ENCODE measurements at places on chromosomes 16 and 17.
A peak's percentile ranks its signal among the peaks of the same experiment; 100 is the strongest.

- no peak for DNase-seq
These were observed 1.8 kb upstream of the C16orf95 start for GRCh38 chr16:87319011-87319410.

DNA sequence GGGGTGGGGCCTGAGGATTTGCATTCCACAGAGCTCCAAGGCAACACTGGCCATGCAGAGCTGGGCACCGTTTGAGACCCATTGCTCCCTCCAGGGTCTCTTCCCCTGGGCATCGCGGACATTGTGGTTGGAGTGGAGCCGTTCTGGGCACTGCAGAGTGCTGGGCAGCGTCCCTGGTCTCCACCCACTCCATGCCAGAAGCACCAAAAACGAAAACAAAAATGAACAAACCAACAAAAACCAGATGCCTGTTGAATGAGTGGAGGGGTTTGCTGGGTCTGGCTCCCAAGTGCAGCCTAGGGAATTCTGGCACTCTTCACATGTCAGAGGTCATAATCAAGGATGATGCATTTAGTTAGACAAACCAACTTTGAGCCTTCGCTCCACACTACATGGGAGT, 17.9 kb downstream of the WNT9B start:
- DNase-seq, result no peak

DNA sequence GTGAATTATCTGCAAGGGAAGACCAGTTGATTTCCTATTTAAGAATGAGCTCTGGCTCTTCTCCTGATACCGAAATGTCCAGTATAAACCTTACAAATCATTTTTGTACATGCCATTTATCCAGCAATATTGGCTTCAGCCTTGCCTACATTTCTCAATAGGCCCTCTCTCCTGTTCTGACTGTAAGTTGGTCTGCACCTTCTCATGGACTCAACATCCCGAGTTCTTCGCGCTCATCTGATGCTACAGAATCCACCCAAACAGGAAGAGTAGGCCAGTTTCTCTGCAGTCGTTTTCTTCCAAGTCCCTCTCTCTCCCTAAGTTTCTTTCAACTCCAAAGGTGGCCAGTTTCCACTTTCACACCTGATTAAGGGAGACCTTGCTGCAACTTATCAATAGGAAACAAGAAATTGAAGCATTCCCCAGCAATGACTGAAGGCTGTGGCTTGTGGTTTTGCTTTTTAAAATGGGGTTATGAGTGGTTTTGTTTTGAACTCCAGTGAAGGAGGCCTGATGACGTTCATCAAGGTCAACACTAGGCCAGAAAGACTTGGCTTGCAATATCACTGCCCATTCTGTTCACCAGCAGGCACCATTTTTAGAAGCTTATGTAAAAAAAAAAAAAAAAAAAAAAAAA, 383.0 kb downstream of the MAF start:
- peak; percentile 54 for DNase-seq

DNA sequence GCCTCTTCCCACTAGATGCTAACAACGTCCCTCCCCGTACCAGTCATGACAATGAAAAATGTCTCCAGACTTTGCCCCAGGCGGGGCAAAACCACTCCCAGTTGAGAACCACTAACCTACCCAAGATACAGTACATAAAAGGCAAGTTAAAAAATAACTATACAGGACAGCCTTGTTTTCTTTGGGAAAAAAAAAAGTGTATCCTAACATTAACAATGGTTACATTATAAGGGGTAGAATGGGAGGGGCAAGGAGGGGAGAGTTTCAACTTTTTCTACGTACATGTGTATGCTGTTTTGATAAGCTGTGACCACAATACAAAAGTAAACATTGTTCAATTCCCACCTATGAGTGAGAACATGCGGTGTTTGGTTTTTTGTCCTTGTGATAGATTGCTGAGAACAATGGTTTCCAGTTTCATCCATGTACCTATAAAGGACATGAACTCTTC, 94.9 kb downstream of the TOX3 start:
- DNase-seq, result no peak

- DNase-seq, result peak; percentile 76
These were observed 129.7 kb upstream of the CHMP6 start for GRCh38 chr17:80861892-80862291.

DNA sequence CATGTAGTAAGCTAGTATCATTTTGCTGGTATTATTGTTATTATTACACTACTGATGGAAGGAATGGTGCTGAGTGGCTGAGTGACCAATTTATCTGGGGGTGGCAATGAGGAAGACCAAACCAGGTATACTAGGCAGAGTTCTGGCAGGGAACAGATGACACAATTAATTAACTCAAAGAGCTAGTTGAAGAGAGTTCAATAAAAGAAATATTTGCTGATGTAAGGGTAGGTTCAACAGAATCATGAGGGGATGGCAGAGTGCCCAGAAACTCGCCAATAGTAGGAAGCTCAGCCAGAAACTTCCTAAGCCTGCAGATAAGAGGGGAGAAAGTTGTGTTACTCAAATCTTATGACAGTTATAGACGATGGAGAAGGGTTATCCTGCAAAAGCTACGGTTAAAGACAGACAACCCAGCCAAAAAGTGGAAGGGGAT, 352.5 kb downstream of the KCNJ2 start:
- no peak for DNase-seq

GRCh38 chr17:49715216-49715615, 7.5 kb upstream of the SLC35B1 start:
- DNase-seq, result peak; percentile 70

- no peak for DNase-seq
These were observed 191.0 kb downstream of the IRF8 start for GRCh38 chr16:86089991-86090390.

DNA sequence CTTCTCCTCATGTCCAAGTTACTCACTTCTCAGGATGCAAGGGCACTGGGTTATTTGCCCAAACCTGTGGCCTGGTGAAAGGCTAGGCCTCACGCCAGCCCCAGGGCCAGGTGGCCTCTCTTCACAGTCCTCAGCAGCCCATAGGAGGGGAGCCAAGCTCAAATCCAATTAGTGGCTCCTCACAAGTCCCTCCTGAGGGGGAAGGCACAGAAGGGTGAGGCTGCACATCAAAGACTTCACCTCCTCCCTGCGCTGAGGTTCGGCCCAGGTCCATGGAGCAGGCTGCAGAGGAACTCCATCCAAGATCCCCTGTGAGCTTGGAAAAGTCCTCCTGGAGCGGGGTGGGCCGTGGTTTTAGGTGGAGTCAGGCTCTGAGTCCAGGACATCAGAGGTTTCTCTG, 320.0 kb downstream of the FOXL1 start:
- DNase-seq, result no peak

DNA sequence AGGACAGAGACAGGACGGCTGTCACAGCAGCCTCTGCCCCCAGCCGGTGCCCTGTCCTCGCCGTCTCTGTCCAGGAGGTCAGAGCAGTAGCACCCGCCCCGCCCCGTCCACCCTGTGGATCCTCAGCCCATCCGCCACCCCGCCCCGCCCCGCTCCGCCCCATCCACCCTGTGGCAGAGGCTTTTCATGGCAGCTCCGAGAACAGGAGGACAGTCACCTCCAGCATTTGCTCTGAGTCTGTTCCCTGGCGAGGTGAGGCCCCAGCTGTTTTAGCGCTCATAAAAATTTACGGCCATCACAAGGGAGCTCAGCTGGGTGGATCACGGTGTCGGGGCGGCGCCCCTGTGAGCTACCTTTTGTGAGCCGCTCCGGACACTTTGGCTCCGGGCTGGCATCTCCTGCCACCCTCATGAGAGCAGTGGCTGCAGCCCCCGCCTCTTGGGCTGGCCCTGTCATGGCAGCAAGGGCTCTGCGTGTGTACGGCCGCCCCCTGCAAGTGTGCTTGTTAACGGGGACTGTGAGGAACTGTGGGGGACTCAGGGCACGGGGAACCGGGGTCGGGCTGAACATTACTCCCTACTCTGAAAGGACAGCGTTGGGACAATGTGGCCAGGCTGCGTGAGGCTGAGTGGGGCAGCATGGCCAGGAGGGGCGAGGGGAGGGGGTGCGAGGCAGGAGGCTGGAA, 32.3 kb upstream of the GNG13 start:
- no peak for DNase-seq

DNA sequence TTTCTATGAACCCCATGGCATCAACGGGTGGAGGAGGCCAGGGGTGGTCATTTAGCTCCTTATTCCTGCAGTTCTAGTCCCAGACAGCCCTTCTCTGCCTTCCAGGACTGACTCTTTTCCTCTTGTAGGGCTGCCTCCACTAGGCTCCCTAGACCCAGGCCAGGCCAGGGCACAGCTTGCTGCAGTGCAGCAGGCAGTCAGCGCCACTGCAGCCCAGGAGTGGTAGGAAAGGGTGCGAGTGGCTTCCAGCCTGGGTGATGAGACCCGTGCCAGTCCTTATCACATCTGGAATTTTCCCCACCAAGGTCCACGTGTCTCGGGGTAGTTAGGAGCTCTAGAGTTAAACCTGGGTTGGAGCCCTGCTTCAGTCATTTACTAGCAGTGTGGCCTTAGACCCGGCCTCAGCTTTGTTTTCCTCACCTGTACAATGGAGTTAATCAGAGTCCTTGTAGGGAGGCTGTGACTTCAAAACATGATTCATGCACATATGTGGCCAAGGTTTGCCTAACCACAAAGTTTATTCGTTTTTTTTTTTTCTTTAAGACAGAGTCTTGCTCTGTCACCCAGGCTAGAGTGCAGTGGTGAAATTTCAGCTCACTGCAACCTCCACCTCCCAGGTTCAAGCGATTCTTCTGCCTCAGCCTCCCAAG, 4.7 kb downstream of the SLC5A11 start:
- peak; percentile 53 for DNase-seq

- DNase-seq, result no peak
These were observed 319.0 kb upstream of the C16orf82 start for GRCh38 chr16:26747760-26748159.

DNA sequence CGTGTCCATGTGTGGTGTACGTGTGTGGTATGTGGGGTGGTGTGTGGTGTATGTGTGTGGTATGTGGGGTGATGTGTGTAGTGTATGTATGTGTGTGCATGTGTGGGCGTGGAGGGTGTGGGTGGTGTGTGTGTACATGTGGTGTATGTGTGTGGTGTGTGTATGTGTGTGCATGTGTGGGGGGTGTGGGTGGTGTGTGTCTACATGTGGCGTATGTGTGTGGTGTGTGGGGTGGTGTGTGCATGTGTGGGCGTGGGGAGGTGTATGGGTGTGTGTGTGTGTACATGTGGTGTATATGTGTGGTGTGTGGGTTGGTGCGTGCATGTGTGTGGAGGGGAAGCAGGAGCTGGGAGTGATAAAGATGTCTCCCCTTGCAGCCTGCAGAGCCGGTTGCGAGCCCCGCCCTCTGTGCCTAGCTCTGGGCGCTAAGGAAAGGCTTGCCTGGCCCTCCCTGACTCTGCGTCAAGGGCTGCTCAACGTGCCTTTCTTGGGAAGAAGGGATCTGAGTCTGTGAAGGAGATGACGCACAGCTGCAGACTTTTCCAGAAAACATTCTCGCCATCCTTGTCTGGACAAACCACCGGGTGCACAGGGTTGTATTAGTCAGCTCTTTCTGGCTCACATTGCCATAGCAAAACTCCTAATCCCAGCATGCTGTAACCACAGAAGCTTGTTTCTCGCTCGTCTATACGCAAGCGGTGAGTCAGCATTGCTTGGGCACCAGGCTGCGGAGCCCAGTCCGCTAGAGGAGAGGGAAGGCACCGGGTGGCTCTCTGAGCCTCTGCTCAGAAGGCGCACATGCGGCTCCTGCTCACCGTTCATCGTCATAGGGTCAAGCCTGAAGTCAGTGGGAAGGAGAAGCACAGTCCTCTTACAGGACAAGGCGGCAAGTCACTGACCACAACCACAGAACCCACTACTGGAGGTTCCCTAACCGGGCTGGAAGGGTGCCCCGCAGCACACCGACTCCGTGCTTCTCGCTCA, 2.0 kb upstream of the CD300H start:
- DNase-seq, result peak; percentile 66

GRCh38 chr17:66987059-66987616, 22.6 kb downstream of the CACNG4 start:
- DNase-seq, result no peak

- DNase-seq, result no peak
These were observed 9.0 kb downstream of the RHBDF1 start for GRCh38 chr16:63466-63865.

GRCh38 chr17:46818316-46818928, at the start of gene WNT3:
Gene WNT3, minus strand, starts transcription at chr17:46818692. Its CDS starts 95 bp downstream, at chr17:46818597.
- DNase-seq, result peak; percentile 72

DNA sequence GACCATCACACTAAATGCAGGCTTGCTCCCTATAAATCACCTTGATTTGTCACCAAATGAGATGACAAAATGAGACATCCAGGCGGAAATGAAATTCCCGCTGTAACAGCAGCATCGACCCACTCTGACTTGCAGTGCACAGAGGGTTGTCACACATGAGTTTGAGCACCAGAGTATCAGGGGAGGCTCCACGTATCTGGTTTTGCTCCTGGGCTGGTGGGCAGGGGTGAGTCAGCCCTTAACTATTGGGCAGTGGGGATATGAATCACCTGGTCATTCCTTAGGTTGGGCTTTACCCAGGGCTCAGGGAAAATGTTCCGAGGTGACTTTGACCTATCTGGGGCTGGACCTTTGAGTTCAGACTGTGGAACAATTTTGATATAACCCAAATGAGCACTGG, 245.2 kb upstream of the CCL2 start:
- DNase-seq, result no peak

- DNase-seq, result no peak
These were observed 115.7 kb downstream of the TMEM114 start for GRCh38 chr16:8474587-8474986.

DNA sequence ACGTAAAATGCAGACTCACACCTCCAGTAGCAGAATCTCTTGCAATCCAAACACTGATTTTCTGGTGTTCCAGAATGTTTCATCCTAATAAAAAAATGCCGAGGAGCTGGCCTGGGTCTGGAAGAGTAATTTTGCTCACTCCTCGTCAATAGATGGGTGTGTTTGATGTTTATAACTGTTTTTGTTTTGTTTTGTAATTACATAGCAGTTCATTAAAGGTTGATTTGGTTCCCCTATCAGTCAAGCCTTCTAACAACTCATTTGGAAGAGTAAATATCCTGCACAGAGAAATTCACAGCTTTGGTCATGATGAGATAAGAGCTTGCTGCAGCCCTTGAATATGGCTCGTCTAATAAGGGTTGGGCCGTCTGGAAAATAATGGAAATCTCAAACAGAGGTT, 36.8 kb upstream of the ELAC2 start:
- no peak for DNase-seq

- peak; percentile 71 for DNase-seq
These were observed 28.2 kb upstream of the ADGRG1 start for GRCh38 chr16:57600048-57600835.

DNA sequence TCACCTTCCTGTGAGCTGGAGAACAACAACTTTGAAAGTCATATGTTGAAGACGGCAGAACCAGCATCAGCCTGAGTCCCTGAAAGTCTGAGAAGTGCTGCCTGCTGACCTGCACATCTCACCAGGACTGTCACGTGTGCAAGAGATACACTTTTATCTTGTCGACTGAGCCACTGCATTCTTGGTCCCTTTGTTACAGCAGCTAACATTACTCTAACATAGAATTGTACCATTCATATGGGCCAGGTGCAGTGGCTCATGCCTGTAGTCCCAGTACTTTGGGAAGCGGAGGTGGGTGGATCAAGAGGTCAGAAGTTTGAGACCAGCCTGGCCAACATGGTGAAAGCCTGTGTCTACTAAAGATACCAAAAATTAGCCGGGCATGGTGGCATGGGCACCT, 40.1 kb downstream of the MARCHF10 start:
- no peak for DNase-seq

GRCh38 chr17:48761114-48761513, 32.6 kb upstream of the HOXB13 start:
- DNase-seq, result no peak
